ENCODE measurements at places on chromosomes 6 and 20. TPM values are rescaled to one million over a fixed set of nuclear protein-coding genes. Genes with fewer than 3 reads are reported as not detected.

The RAB44 gene
- total RNA-seq = 0.07 TPM

The MOG gene
- total RNA-seq = not detected

The NRSN1 gene
- not detected for total RNA-seq

The SEC23B gene
- 68.1 TPM for total RNA-seq

The THBD gene
- not detected for total RNA-seq

The TIAM2 gene
- total RNA-seq = 4.9 TPM

The TTLL9 gene
- not detected for total RNA-seq

The TBXT gene
- total RNA-seq = not detected

The RNF8 gene
- total RNA-seq = 20.0 TPM

The AK9 gene
- 4.8 TPM for total RNA-seq

The NOX3 gene
- not detected for total RNA-seq

All from activated naive CD4-positive, alpha-beta T cell treated with anti-CD3 and anti-CD28 coated beads, Interleukin-2, amount 10 ng/mL, durations not matched to agents 5 hours and 36 hours (primary cell).